ENCODE measurements at places on chromosomes 11 and 22.
A peak's percentile ranks its signal among the peaks of the same experiment; 100 is the strongest.

- peak; percentile 24 for DNase-seq
Observed at GRCh38 chr11:105975128-105975527, 46.9 kb downstream of the MSANTD4 start.

DNA sequence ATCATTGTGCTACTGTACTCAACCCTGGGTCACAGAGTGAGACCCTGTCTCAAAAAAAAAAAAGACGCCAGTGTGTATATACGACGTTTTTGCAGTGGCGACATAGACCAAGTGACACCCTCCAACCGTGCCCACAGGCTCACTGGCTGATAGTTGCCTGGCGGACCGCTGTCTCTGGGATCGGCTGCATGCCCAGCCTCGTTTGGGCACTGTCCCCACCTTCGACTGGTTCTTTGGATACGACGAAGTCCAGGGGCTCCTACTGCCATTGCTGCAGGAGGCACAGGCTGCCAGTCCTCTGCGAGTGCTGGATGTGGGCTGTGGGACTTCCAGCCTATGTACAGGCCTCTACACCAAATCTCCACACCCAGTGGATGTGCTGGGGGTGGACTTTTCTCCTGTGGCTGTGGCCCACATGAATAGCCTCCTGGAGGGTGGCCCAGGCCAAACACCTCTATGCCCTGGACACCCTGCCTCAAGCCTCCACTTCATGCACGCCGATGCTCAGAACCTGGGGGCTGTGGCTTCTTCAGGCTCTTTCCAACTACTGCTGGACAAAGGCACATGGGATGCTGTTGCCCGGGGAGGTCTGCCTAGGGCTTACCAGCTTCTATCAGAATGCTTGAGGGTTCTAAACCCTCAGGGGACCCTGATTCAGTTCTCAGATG lies 1.3 kb downstream of the CSKMT start:
- DNase-seq = no peak

- peak; percentile 93 for DNase-seq
Observed at GRCh38 chr11:75275581-75275980, 35.0 kb downstream of the TPBGL start.

GRCh38 chr11:31558001-31558400 lies 48.4 kb downstream of the ELP4 start:
- DNase-seq = peak; percentile 84

DNA sequence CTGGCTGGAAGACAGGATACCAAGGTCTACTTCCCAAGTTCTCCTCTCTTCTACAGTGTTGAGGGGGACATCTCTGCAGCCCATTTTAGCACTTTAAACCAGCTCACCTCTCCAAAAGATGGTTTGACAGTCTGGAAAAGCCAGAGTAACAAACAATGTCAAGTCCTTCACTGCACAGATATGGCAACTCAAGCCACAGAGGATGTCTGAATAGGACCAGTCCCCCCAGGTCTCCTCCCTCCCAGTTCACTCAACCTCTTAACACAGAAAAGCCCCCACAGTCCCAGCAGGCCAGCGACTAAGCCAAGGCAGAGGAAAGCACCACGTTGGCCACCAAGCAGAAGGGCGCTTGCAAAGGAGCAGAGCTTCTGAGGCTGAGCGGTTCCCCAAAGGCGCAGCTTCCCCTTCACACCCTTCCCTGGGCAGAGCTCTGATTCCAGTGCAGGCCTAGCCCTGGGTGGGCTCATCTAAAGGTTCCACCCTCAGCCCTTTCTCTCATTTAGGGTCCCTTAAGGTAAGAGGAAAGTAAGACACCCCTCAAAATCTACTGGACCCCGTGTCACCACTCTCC lies 62.7 kb downstream of the PAK1 start:
- no peak for DNase-seq

GRCh38 chr11:3227568-3228444 lies 4.4 kb downstream of the MRGPRE start:
- no peak for DNase-seq

GRCh38 chr11:120186774-120187591 lies 23.8 kb upstream of the OAF start:
- DNase-seq = no peak

DNA sequence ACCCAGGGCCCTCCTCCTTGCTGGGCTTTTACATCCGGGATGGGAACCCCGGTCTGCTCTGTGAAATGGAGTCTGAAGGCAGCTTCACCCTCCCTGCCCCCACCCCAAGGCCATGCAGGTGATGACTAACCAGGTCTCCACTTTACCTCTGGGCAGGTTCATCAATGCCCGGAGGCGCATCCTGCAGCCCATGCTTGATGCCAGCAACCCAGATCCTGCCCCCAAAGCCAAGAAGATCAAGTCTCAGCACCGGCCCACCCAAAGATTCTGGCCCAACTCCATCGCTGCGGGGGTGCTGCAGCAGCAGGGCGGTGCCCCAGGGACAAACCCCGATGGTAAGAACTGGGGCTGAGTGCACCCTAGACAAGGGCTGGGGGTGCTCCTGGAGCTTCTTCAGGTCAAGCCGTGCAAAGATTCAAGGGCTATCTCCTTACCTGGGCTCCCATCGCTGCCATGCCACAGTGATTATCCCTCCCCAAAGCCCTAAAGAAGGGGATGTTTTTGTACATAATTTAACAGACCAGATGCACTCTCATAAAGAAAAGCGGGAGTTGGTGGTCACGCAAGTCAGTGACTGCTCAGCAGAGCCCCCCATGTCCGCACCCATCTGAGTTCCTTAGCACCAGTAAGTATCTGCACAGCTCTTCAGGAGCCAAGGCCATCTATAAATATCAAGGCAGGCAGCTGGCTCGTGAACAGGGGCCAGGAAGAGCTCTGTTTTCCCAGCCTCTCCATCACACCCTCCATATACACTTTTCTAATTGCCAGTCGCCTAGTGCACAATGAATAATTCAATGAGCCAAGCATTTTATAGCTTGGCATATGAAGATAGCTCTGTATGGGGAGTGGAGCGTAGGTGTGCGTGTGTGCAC lies 66.0 kb downstream of the FEZ1 start:
- DNase-seq = no peak

DNA sequence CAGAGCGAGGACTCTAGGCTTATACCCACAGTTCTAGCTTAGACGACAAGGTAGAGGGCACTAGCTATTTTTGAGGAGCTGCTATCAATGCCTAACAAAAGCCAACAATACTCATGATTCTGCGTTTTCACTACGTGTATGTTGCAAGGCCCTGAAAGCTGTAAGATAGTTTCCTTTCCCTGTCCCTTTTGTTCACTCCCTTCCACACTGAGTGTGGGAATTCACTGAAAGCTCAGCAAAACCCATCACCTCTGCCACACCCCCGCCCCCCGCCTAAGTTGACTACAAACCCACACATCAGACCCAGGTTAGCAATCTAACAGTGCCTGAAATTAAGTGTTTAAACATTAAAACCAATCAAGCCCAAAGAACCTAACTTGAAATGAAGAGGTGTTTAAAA lies 6.2 kb upstream of the LDLRAD3 start:
- no peak for DNase-seq

- no peak for DNase-seq
Observed at GRCh38 chr11:555780-556661, 4.5 kb downstream of the LMNTD2 start.

- no peak for DNase-seq
Observed at GRCh38 chr11:76453248-76453647, 8.4 kb downstream of the EMSY start.

DNA sequence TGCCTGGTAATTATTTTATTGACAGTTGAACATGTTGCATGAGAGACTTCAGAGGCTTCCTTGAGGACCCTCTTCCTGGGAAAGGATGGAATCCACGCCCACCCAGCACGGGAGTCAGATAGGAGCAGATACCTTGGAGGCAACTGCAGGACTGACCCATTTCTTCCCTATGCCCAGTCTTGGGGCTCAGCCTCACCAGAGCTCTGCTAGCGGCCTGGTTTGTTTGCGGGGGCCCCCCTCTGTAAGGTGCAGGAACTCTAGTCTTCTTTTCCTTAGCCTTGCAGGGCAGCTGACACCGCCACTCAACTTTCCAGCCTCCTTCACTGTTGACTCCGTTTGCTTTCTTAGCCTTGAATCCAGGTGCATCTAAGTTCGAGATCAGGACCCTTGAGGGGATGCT lies 1032.8 kb downstream of the BRD1 start:
- DNase-seq = no peak

DNA sequence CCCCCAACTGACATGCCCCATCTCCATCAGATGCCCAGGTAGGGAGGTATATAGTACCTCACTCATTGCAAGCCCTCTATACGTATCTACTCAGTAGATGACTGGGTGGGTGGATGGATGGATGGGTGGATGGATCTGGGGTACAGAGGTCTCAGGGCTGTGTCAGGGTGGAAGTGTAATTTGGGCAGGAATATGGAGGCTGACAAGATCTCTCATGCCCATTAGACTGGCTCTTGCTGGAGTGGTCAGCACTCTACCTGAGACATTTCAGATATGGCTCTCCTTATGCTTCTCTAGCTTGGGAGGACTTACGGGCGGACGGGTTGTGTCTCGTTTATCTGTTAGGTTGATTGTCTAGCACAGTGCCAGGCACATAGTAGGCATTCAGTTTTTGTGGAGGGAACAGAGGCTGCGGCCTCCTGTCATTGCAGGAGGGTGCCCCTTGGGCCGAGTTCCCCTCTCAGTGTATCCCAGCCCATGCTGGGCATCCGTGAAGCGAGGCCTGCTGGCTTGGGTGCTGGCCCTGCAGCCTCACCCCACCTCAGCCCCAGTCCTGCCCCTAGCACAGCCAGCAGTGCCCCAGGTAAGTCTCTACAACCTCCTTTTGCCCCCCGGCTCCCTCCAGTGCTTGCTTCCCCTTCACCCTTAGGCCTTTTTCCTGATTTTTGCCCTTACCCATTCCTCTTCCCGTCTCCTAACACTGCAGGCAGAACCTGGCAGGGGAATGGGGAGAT lies 13.7 kb downstream of the ROBO3 start:
- DNase-seq = no peak

DNA sequence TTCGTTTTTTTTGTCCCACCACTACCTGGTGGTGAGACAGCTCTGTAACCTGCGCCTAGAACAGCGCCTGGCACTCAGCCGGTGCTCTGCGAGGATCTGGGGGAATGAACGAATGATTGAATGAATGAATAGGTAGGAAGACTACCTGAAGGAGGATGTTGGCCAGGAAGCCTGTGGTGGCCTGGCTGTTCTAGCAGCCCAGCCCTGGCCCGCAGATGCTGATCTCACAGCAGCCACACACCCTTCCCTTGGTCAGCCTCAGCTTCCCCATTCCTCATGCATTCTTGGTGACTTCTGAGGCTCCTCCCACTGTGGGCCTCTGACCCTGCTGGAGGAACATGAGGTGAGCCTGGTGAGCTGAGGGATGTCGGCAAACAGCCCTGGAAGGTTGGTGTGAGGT lies 3.7 kb downstream of the TRPM5 start:
- no peak for DNase-seq

DNA sequence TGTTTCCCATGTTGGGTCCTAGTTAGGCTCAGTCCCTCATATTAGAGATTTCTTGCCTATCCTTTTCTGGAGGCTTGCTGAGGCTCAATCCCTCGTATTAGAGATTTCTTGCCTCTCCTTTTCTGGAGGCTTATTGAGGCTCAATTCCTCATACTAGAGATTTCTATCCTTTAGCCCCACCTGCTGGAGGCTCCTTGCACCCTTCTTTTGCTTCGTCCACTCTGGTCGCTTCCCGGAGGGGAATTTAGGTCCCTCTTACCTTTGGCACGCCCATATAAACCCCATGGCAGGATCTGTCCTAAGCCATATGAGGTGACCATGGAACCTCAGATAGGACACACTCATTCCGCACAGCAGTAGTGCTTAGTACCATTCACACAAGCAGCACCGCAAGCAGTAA lies 15.9 kb downstream of the CYP2D6 start:
- peak; percentile 41 for DNase-seq

- DNase-seq = no peak
Observed at GRCh38 chr11:19672586-19673206, 39.9 kb upstream of the NAV2 start.

DNA sequence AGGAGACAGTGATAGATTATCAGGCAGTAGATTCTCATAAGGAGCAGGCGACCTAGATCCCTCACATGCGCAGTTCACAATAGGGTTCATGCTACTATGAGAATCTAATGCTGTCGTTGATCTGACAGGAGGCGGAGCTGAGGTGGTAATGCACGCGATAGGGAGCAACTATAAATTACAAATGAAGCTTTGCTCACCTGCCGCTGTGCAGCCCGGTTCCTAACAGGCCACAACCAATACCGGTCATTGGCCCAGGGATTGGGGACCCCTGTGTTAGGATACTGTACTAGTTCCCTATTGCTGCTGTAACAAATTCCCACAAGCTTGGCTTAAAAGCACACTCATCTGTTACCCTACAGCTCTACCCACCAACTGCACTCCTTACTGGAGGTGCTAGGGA lies 10.7 kb downstream of the B3GNT6 start:
- DNase-seq = no peak
